ENCODE measurements at places on chromosomes 5 and 9. TPM values are rescaled to one million over a fixed set of nuclear protein-coding genes. Genes with fewer than 3 reads are reported as not detected.

The FAM169A gene
- 3.5 TPM for total RNA-seq

DNA sequence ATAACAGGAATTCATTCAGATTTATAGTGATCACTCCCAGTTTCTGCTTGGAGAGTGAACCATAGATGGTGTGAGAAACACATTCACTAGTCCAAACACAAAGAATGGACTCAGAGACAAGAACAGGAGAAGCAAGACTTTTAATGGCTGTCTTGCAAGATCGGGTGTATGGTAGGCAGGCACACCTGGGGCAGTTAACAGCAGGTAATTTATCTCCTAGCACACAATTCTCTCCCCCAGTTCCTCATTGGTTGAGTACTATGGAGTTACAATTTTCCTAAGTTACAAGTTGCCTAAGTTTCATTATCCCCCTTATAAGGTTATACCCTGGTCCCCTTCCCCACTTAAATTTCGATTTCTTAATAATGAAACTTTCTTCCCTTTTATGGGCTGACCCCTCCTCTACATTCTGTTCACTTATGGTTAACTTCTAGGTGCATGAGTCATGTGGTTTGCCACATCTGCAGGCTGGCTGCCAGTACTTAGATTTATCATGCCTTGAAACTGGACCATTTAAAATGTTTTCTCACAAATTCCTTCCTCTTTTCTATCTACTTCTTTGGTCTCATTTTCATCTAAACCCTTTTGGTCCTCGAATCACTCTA is 623.3 kb downstream of the HINT1 start:
- H3K4me3 ChIP-seq: no peak overlapping the region
- H3K36me3 ChIP-seq: no peaks in the 10 kb centered on the region
- H3K27me3 ChIP-seq: no peaks in the 10 kb centered on the region

GRCh38 chr5:91641730-91642350 is 258.7 kb upstream of the ARRDC3 start:
- H3K27me3 ChIP-seq: no peaks in the 10 kb centered on the region
- no peaks in the 10 kb centered on the region for H3K36me3 ChIP-seq
- no peak overlapping the region for H3K4me3 ChIP-seq
- no peaks in the 10 kb centered on the region for H3K4me1 ChIP-seq
- H3K27ac ChIP-seq: no peak overlapping the region

- H3K36me3 ChIP-seq: no peaks in the 10 kb centered on the region
- DNase-seq: no peak
- no peaks in the 10 kb centered on the region for H3K4me1 ChIP-seq
- no peak overlapping the region for H3K27ac ChIP-seq
- H3K27me3 ChIP-seq: peaks cover 15% of the 10 kb centered on the region
- H3K4me3 ChIP-seq: no peak overlapping the region
Measured at GRCh38 chr9:34558919-34559623, 30.5 kb downstream of the CNTFR start.

DNA sequence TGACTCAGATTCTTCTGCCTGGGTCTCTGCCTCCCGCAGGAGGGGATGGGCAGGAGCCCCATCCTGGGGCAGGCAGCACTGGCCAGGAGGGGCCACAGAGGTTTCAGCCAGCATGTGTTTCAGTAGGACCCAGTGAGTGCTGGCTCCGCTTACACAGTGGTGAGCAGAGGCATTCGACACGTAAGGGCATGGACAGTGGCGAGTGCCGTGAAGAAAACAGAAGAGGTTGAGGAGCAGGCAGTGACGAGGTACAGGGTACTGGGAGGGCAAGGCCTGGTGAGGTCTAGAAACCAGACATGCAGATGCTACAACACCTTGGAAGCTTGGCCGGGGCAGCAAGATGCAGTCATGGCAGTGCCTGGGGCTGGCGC is 41.5 kb downstream of the CACNA1B start:
- no peaks in the 10 kb centered on the region for H3K4me1 ChIP-seq
- H3K27ac ChIP-seq: no peak overlapping the region
- no peaks in the 10 kb centered on the region for H3K27me3 ChIP-seq
- DNase-seq: no peak

GRCh38 chr5:152607401-152608160 is 202.5 kb upstream of the NMUR2 start:
- no peak overlapping the region for H3K4me3 ChIP-seq
- H3K27me3 ChIP-seq: no peaks in the 10 kb centered on the region
- no peaks in the 10 kb centered on the region for H3K36me3 ChIP-seq
- no peaks in the 10 kb centered on the region for H3K4me1 ChIP-seq
- DNase-seq: no peak
- H3K27ac ChIP-seq: no peak overlapping the region

DNA sequence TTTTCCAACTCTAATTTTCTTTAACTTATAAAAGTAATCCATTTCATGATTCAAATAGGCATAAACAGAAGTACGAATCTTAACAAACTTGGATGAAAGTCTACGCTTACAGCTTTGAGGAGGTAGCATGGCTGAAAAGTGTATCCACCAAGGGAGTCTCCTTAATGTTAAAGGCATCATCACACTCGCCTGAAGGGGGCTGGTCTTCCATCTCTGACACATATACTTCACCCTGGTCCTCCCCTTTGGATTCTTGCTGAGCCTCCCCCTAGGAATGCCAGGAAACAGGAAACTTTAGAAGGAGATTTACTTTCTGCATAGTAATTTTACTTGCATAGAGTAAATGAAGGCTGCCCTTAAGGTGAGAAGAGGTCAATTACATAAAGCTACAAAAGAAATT is 10.3 kb upstream of the NME5 start:
- no peak for DNase-seq
- no peaks in the 10 kb centered on the region for H3K4me1 ChIP-seq
- H3K4me3 ChIP-seq: no peak overlapping the region

DNA sequence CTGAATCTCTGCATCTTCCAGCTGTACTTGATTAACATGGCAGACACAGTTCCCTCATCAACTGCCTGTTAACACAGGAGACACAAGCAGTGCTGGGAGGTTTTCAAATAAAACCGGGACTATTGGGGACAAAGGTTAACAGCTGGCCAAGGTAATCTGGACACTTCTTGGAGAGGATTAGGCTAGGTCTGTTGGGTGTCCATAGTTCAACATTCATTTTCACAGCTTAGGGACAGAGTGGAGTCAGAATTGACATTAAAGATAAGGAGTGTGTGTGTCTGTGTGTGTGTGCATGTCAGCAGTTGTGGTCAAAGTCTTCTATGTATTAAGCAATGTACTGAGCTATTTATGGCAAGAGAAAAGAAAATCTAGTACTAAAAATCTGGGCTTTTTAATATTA is 216.2 kb downstream of the MED10 start:
- H3K27me3 ChIP-seq: peaks cover 1% of the 10 kb centered on the region
- no peak overlapping the region for H3K27ac ChIP-seq
- H3K36me3 ChIP-seq: no peaks in the 10 kb centered on the region
- DNase-seq: no peak

All from activated CD4-positive, alpha-beta memory T cell treated with anti-CD3 and anti-CD28 coated beads, Interleukin-2, amount 10 ng/mL, durations not matched to agents 7 days and 5 days (primary cell).